ENCODE measurements at places on chromosomes 5 and 9. TPM values are rescaled to one million over a fixed set of nuclear protein-coding genes. Genes with fewer than 3 reads are reported as not detected.
A peak's percentile ranks its signal among the peaks of the same experiment; 100 is the strongest.

Gene MGAT4B
- total RNA-seq = 66.5 TPM

Gene PALM2AKAP2
- total RNA-seq = 102 TPM

Gene CDH6
- 2.3 TPM for total RNA-seq

Gene AK8
- total RNA-seq = 0.32 TPM

Gene HACD4
- 2.1 TPM for total RNA-seq

Gene ACER2
- 4.7 TPM for total RNA-seq

Gene RNF130
- total RNA-seq = 67.2 TPM

Gene FOXD4
- not detected for total RNA-seq

DNA sequence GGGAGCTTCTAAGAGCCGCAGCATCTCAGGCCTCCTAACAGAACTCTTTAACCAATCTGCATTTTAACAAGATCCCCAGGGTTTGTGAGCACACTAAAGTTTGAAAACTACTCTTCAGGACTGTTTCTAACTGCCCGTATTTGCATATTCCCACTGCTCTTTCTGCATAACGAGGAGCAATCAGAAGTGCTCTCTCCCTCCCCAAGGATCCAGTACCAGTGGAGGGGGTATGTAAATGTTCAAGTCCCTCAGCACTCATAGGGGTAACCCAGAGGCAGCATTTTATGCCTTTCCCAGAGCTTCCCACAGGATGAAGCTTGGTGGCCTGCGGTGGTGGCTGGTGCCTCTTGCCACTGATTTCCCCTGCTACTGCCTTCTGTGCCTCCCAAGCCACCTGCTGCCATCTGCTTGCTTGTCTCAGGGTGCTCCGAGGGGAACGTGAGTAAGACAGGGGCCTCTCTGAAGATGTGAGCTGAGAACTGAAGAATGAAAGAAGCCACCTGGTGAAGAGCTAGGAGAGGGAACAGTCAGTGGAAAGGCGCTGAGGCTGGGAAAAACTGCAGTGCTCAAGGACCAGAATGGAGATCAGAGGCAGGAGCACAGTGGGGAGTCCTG, 30.0 kb upstream of the PPP1R2B start:
- no peak for DNase-seq

DNA sequence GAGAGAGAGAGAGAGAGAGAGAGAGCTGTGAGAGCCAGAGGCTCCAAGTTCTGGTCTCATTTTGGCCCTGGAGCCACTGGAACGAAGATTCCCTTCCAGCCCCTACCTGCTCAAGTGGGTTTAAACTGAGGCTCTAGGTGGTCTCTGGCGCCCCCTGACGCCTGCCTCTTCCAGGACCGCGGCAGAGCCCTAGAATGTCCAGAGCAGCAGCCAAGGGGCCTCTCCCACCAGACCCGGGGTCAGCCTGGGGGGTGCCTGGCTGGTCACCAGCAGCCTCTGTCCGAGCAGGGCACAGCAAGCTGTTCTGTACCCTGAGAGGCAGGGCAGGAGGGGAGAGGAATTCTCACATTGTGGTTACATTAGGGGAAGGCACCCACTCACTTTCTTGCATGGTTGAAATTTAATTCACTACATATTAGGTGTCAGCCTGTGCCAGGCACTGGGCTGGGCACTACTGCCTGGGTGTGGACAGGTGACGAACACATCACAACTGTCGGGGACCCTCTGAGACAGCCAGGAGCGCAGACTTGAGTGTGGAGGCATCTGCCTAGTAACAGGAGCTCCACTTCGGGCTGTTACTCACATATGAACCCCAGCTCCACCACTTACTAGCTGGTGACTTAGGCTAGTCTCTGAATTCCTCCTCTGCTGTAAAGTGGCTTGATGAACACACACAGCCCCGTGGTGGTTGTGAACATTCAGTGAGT, 44.5 kb downstream of the AMBP start:
- DNase-seq = peak; percentile 51

DNA sequence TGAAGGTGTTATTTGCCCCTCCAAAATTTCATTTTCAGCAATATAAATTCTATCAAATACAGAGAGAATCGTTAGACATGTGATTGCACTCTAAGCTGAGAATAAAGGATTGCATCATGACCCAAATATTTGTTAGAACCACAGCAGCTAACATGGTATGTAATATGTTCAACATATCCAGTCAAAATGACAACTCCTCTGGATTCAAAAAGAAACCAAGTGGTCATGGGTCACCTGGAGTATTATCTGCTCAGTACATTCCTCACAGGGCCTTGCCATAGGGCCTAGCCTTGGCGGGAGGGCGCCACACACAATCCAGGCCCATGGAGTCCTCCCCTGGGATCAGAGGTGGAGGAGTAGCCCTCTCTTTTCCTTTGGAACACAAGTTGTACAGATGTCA, 179.2 kb downstream of the HSD17B3 start:
- DNase-seq = no peak

- no peak for DNase-seq
Observed at GRCh38 chr9:26612211-26612610, 280.4 kb downstream of the CAAP1 start.

DNA sequence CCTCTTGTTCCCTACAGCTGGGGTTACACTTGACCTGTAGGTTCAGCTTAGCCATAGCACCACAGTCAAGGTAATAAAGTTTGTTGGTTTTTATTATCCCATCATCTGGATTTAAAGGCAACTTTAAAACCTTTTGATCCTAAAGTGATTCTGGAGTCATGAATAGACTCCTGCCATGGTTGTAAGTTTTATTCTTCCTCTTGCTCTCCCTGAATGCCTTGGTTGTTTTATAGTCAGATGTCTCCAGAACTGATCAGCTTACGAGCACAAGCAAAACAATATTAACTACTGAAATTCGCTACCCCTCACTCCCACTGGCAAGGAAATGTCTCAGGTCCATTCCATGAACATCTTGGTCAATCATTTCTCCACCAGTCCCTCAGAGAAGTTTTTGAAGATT, 1328.6 kb downstream of the PTPRD start:
- no peak for DNase-seq

DNA sequence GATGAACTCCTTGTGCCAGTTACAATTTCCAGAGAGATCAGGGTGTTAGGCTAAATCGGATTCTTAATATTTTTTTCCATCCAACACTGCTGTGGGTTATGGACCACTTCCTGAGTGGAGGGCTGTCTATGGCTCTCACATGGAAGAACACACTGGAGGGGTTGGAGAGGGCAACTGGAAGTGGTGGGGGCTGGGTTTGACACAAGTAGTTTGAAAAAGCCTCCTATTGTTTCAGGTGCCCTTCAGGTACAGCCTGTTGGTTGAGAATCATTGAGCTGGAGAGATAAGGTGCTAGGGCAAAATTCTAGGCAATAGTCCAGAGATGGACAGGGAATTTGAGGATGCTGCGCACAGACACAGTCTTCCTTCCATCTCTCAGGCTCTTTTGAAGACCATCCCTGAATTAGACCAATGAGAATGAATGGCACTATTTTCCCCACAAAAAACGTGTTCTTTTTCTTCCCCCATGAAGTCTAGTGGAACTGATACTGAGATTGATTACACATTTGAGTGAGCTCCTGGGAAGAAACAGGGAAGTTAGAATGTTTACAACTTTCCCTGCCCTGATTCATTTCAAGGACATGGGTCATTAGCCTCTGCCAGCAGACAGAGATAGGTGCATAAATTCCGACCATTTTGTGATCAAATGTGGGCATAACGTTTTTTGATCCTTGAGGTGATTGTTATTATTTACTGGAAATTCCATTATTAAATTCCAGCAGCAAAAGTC, 87.7 kb downstream of the ACER2 start:
- no peak for DNase-seq

GRCh38 chr9:138046641-138047301, 169.2 kb downstream of the CACNA1B start:
- DNase-seq = no peak

DNA sequence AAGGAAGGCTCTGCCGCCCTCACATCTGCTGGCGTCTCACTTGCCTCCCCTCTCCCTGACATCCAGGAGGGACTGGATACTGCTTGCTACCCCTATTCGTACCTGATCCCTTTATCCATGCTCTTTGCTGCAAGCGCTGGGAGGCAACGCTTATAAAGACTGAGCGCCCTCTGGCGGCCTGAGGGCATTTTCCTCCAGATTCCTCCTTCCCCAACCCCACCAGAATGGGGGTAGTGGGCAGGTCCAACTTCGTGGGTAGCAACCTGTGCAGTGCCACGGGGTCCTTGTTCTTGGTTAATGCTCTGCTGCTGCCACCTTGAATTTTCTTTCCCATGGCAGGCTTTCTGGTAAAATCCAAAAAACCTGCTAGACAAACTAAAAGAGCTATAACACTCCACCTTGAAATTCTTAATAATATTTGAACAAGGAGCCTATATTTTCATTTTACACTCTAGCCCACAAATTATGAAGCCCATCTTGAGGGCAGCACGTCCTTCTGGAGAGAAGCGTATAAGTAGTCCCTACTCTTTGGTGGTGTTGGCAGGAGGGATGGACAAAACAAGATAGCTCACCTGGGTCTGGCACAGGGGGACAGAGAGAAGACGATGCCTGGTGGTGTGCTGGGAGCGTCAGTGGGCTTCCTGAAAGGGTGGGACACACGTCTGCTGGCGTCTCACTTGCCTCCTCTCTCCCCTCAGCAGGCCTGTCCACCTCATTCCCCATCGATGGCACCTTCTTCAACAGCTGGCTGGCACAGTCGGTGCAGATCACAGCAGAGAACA, 52.5 kb downstream of the JADE2 start:
- peak; percentile 85 for DNase-seq

DNA sequence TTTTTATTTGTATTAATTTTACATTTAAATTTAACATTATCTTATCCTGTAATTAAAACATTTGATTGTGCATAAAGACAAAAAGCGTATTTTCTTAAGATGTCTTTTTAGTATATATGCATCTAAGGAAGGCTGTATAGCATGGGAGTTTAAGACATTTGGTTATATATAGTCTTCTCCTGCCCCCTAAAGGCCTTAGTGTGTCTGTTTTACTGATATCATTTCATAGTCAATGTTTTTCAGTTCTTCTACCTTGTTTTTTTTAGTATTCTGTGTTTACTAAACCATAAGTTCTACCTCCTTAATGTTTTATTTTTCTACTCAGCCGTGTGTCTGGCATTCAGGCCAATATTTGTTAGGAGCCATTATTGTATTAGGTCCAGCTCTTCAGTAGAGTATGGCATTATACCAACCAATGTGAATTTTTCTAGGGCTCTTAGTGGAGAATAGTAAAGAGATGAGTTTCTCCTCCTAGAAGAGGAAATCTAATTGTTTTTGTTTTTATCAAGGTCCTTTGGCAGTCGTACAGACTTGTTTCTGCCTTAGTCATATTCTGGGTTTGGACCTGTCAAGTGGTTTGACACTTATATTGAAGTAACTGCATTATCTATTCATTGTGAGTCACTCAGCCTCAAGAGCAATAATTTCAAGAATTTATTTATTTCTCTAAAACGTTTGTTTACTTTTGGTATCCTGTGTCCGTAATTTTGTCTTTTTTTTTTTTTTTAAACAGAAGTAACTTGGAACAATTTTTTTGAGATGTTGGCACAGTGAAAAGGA, 74.8 kb downstream of the SLF1 start:
- DNase-seq = no peak

GRCh38 chr5:16886366-16886736, 49.7 kb downstream of the MYO10 start:
- DNase-seq = no peak

DNA sequence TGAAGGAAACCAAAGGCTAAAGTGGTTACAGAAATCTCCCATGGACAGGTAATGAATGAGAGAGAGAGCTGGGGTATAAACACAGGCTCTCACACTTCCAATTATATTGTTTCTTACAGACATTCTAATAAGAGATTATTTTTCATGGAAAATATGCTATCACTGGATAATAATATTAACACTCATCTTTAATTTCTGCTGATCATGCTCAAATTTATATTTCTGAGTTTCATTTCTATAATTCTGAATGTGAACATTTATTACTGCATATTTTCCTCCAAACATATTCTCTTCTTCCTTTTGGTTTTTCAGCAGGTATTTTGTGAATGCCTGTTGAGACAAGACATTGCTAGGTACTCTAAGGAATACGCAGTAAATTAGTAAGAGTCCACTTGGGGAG, 410.2 kb upstream of the DAP start:
- no peak for DNase-seq

GRCh38 chr9:96149533-96150280, 152.3 kb downstream of the HSD17B3 start:
- no peak for DNase-seq

DNA sequence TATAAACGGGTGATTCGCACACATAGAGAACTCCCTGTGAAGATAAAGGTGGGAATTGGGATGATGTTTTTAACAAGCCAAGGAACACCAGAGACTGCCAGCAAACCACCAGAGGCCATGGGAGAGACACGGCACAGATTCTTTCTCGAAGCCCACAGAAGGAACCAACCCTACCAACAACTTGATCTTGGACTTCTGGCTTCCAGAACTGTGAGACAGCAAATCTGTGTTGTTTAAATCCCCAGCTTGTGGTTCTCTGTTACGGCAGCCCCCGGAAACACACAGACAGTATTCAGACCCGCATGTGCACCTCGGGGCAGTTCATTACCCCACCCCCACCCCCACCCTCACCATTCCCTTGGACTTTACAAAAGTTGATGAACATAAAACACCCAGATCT, 12.8 kb downstream of the AMBP start:
- no peak for DNase-seq

DNA sequence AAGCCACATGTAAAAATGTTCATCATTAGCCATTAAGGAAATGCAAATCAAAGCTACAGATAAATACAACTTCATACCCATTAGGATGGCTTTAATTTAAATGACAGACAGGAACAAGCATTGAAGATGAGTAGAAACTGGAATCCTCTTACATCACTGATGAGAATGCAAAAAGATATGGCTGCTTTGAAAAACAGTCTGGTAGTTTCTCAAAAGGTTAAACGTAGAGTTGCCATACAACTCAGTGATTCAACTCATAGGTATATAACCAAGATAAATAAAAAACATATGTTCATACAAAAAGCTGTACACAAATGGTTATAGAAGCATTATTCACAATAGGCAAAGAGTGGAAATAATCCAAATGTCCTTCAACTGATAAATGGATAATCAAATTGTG, 228.8 kb upstream of the ZNF462 start:
- no peak for DNase-seq

GRCh38 chr5:68464424-68464823, 248.9 kb downstream of the PIK3R1 start:
- no peak for DNase-seq

- DNase-seq = no peak
Observed at GRCh38 chr5:160445132-160445531, 23.5 kb downstream of the PTTG1 start.

Measured in left cardiac atrium (tissue), 4 donors.